T-cell (primary cell): ENCODE measurements at places on chromosomes 6 and 20.

DNA sequence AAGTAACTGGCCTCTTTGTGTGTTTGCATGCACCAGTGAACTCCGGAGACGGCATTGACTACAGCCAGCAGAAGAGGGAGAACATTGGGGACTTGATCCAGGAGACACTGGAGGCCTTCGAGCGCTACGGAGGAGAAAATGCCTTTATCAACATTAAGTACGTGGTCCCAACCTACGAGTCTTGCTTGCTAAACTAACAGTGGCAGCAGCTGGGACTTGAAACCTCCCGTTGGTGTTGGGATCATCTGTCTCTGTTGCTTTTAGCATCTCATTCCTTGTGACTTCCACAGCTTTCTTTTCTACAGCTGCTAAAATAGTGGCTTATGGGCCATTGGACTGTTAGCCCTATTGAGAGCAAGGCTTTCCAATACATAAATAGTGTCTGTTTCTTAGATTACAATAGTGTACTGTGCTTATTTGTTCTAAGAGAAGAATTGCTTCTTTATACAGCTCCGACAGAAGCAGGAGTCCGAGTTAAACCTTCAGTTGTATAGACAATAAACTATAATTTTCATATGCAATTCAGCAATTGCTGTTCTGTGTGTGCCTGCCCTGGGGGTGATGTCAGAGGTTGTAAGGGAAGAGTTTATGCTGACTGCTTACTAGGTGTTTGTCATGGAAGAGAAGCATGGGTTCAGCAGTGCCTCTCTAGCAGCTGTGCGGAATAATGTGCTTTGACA lies 99.6 kb upstream of the QKI start:
- no peak for DNase-seq

DNA sequence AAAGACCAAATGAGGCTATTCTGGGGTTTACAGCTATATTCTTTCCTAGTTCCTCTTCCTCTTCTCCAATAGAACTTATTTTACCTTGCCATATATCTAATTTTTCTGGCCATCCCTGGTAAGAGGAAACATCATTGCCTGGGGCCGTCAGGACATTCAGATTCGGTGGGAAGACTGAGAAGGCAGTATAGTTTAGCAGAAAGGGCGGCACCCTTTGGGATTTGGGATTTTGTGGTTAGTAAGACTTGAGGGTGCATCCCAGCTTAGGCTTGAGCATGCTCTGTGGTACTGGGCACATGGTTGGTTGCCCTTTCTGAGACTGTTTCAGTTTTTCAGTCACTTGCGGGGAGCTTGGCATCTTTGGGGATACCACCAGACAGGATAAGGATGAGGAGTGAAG lies 21.1 kb downstream of the SCUBE3 start:
- no peak for DNase-seq

- no peak for DNase-seq
Measured at GRCh38 chr6:77037439-77037838, 425.9 kb downstream of the HTR1B start.

DNA sequence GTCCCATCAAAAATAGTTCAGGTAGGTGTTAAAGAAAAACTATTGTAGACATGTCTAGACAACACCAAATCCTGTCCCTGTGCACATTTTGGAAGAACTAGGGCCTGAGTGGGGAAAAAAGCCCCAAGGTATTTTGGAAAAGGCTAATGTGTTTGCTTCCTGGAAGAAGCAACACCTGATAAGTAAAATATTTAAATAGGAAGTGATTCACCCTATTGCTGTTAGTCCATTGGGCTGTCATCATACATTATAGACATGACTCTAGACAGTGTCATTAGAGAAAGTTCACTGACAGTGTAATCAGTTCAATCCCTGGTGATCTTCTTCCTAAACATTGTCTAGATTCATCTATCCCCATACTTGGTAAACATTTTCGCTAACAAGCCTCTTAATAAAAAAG lies 465.3 kb downstream of the CBLN4 start:
- DNase-seq: no peak

- DNase-seq: no peak
Measured at GRCh38 chr6:105935416-105935815, 150.7 kb upstream of the PRDM1 start.

DNA sequence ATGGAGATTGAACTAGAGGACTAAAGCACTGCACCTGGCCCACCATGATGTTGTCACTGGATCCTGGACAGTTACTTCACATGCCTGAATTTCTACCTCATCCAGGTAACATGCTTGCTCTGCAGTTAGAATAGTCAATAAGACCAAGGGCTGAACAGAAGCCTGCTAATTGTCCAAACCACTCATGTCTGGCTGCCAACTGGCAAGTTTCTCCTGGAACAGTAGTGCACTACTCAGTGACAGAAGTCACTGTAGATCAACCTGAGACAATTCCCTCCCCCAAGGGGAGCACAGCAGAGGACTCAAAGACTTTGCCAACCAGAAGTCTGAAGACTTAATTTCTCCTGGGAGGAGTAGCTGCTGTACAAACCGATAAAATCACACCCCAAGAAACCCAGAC lies 454.6 kb upstream of the MARCKS start:
- DNase-seq: no peak

- DNase-seq: no peak
Measured at GRCh38 chr6:149862922-149863697, 1.0 kb downstream of the LRP11 start.

DNA sequence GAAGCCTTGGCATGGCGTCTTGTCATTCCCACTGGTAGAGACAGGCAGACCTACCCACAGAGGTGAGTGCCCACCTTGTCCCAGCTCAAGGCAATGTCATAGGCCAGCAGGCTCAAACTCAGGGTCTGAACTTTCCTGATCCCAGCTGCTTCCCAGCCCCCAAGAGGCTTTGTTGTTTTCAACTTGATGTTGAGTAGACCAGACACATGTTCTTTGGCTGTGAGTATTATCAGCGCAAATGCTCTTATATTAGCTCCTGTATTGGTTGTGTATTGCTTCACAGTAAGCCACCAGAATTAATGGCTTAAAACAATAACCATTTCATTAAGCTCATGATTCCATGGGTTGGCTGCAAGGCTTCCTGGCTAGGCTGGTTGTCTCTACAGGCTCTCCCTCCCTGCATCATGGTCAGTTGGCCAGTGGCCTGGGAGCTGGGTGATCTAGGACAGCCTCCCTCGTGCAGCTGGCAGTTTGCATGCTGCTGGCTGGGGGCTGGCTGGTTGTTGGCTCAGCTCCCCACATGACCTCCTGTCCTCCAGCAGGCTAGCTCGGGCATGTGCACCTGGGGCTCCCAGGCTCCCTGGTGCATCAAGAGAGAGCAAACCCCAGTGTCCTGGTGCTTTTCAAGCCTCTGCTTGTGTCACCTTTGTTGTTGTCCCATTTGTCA lies 21.6 kb downstream of the TOX2 start:
- no peak for DNase-seq

DNA sequence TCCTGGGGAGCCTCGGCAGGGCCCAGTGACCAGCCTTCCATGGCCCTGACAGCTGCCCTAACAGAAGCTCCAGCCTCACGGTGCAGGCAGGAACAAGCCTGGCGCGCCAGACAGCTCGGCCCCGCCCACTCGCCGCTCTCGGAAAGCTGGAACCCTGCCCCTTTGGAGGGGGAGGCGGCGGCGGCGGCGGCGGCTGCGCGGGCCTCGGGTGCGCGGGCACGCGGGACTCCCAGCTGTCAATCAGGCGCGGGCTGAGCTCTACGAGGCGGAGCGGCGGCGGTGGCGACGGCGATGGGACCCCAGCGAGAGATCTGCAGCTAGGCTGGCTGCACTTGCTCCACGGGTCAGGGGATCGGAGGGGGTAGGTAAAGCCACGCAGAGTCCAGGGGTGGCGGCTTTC lies at the start of gene NRSN1:
TSS of gene NRSN1 (plus strand) at position 236 of the 400 bp plus-strand sequence. CDS start 8,113 bp downstream, outside the sequence.
- no peak for DNase-seq

- no peak for DNase-seq
Measured at GRCh38 chr20:37846573-37846972, 56.4 kb upstream of the VSTM2L start.

GRCh38 chr6:158033077-158033750 lies 51.6 kb downstream of the SYNJ2 start:
- DNase-seq: no peak

DNA sequence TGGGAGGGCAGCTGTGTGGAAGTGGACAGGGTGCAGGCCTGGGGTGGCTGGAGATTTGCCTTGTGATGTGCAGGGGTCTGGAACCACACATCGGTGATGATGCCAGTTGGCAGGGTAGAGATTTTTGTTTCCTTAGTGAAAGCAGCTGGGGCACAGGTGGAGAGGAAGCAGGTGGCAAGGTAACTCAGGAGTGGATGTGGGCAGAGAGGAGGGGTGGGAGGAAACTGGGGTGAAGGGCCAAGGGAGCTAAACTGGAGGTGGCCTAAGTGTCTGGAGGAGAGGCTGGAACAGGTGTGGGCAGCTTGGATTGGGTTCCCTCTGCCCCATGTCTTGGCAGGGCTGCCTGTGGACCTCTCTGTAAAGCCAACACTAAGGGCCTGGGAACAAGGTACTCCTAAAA lies 4.7 kb upstream of the SCUBE3 start:
- DNase-seq: no peak

GRCh38 chr6:135939208-135939591 lies 87.7 kb downstream of the PDE7B start:
- DNase-seq: no peak

- DNase-seq: no peak
Measured at GRCh38 chr6:147173675-147174308, 30.4 kb upstream of the STXBP5 start.

- DNase-seq: no peak
Measured at GRCh38 chr6:13427316-13427715, 60.1 kb downstream of the GFOD1 start.

DNA sequence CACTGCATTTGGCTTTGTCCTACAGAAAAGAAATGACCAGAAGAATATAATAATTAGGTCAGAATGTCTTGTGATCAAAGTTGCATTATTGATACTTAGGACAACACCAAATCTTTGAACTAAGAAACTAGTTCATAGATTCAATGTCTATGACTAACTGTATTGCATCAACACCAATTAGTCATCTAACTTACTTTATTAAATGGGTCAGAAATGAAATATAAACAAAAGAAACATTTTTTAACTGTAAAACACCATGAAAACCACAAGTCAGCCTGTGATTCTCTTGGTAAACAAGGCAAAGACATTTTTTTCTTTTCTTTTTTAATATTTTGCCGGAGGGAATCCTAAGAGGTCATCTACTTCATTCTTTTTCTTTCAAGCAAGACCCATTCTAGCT lies 114.1 kb upstream of the HDDC2 start:
- DNase-seq: no peak

DNA sequence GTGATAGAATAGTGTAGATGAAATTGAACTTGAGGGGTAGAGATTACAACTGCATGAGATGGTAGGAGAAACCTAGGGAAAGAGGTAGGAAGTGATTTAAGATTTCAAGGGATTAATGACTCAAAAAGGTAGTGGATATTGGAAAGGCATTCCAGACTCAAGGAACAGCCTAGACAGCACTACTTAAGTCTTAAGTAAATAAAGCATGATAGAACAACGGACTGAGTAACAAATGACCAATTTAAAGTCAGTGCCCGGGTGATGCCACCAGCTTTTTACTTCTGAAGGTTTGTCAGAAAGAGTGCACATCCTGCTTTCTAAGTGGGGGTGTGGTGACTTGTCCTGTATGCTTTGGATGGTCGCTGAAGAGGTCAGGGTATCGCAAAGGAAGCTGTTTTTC lies 81.8 kb downstream of the PHACTR1 start:
- no peak for DNase-seq

- DNase-seq: no peak
Measured at GRCh38 chr20:44185574-44185973, 1.4 kb downstream of the JPH2 start.

- DNase-seq: no peak
Measured at GRCh38 chr6:27144740-27145079, 102.8 kb upstream of the PRSS16 start.

GRCh38 chr6:88294702-88295101 lies 128.6 kb upstream of the CNR1 start:
- DNase-seq: no peak
